ENCODE measurements at places on chromosomes 16 and 17.

- no peak for DNase-seq
Measured at GRCh38 chr17:58741121-58741625, 14.5 kb upstream of the PPM1E start.

GRCh38 chr16:77888871-77889270 is 100.5 kb downstream of the VAT1L start:
- no peak for DNase-seq

DNA sequence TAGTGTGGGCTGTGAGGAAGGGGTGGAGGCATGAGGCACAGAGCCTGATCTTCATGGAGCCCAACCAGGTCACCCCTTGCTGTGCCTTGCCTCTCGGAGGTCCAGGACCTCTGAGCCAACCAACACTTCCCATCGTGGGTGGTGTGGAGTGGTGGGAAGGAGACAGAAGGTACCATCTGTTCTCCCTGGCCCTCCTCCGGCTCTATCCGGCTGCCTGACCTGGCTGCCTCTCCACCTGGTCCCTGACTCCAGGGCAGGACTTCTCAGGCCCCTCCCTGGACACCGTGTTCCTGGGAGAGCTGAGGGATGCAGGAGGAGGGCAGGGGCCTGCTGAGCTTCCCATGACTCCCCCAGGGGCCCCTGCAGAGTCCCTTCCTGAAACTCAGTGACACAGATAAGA is 3.9 kb downstream of the PDK2 start:
- no peak for DNase-seq

DNA sequence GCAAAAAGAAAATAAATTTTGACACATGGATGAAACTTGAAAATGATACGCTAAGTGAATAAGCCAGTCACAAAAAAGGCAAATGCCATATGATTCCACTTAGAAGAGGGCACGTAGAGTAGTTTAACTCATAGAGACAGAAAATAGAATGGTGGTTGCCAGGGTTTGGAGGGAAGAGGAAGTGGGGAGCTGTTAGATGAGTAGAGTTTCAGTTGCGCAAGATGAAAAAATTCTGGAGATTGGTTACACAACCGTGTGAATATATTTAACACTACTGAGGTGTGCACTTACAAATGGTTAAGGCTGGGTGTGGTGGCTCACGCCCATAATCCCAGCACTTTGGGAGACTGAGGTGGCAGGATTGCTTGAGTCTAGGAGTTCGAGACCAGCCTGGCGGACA is 93.4 kb upstream of the TMEM132E start:
- no peak for DNase-seq

- no peak for DNase-seq
Measured at GRCh38 chr17:33335491-33336173, 42.5 kb upstream of the ASIC2 start.

GRCh38 chr17:50125420-50125997 is 4.5 kb downstream of the SAMD14 start:
- DNase-seq, result no peak

Data from stimulated activated naive CD8-positive, alpha-beta T cell treated with anti-CD3 and anti-CD28 coated beads, Interleukin-15, amount 100 ng/mL, for 72 hours (primary cell).